ENCODE measurements at places on chromosomes 5 and 9.

DNA sequence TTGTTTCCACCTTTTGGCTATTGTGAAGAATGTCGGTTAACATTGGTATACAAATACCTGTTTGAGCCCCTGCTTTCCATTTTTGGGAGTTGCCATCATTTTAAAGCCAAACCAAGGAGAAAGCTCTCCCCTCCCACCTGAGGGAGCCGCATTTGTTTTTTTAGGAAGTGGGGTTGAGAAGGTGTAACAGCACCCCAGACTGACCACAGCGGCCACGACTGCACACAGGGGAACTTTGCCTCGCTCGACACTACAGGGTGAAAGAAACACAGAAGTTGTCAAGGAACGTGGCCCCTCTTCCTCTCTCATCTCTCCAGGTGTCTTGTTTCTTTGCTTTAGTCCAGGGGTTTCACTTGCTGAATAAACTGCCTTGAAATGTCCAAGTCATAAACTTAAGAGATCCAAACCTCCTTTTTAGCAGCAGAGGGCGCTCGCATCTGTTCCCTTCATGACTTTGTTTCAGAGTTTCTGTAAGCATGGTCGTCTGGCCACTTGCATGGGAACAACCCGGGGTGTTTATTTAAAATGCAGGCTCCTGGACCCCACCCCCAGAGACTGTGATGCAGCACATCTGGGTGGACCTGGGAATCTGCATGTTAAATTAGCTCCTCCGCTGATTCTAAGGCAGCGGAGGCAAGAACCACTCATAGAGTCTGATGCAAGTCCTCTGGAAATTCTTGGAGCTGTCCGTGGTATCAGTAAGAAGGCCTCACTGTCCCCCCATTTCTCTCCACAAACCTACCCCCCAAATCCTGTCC is 2.1 kb upstream of the TTLL11 start:
- DNase-seq, result peak; percentile 85

- no peak for DNase-seq
Measured at GRCh38 chr5:40833712-40834229, 1.3 kb downstream of the RPL37 start.

- DNase-seq, result peak; percentile 71
Measured at GRCh38 chr9:136847088-136847825, 2.0 kb upstream of the PHPT1 start.

- no peak for DNase-seq
Measured at GRCh38 chr5:173734716-173735115, 118.3 kb upstream of the BOD1 start.

DNA sequence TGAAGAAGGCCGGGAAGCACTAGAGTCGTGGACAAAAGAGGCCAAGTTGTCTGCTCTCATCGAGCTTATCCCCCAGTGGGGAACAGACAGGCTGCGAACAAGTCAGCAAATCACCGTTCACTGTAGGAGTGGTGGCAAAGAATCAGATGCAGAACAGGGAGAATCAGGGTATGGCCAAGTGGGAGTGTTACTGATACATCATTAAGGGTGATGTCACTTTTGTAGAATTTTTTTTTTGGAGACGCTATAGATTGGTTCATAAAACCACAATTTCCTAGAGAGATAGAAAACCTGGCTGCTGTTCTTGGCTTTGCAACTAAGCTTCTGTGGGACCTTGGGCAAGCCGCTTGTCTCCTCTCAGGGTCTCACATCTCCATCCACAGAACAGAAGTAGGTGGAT is 21.3 kb downstream of the SPRY4 start:
- no peak for DNase-seq

- no peak for DNase-seq
Measured at GRCh38 chr5:116672203-116672602, 97.6 kb upstream of the SEMA6A start.

GRCh38 chr5:148746826-148747535 is 79.4 kb upstream of the ADRB2 start:
- DNase-seq, result peak; percentile 89

- peak; percentile 67 for DNase-seq
Measured at GRCh38 chr9:131478421-131478868, 24.3 kb upstream of the POMT1 start.

GRCh38 chr5:978054-978453 is 30.5 kb upstream of the NKD2 start:
- DNase-seq, result no peak

DNA sequence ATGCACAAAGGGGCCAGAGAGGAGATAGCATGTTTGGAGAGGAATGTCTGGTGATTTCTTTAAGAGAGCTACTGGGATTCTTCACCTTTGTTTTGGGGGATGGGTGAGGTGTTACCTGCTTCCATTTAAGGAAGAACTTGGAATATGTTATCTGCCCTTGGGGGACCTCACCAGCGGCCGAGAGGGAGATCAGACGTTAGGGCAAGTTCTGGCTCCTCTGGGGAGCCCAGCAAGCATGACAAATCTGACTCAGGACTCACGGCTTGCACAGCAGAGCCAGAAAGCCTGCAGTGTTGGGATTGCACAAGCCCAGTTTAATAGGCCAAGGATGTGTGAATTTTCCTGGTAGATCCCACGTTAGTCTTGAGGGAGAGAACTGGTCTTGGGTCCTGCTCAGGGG is 40.3 kb downstream of the SLC28A3 start:
- no peak for DNase-seq

All from hematopoietic multipotent progenitor cell treated with erythropoietin and hydrocortisone succinate and interleukin-3 and kit ligand, for 4 days (in vitro differentiated cells).